NCI-H345 (cell line): ENCODE measurements at places on chromosomes 2 and 18.

- no peak for DNase-seq
Observed at GRCh38 chr2:214139630-214140284, 271.1 kb upstream of the VWC2L start.

GRCh38 chr2:106839849-106840595 is 45.9 kb downstream of the ST6GAL2 start:
- peak; percentile 18 for DNase-seq

DNA sequence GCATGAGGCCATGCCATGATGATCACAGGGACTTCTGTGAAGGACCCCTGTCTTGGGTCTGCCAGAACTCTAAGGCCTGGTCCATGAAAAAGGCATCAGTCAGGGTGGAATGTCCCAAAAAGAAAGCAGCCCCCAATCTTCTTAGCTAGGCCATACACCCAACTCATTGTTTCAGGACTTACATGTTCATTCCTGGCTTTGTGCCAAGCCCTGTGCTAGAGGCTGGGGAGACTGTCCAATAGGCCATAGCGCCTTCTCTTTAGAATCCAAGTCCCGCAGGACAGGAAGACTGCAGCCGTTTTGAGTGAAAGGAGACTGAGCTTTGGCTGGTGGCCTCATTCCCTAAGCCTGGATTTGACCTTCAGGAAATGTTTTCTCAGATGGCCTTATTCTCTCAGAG is 247.3 kb downstream of the PRKCE start:
- no peak for DNase-seq

GRCh38 chr2:70647873-70648481 is 94.4 kb upstream of the TGFA start:
- DNase-seq = peak; percentile 77

DNA sequence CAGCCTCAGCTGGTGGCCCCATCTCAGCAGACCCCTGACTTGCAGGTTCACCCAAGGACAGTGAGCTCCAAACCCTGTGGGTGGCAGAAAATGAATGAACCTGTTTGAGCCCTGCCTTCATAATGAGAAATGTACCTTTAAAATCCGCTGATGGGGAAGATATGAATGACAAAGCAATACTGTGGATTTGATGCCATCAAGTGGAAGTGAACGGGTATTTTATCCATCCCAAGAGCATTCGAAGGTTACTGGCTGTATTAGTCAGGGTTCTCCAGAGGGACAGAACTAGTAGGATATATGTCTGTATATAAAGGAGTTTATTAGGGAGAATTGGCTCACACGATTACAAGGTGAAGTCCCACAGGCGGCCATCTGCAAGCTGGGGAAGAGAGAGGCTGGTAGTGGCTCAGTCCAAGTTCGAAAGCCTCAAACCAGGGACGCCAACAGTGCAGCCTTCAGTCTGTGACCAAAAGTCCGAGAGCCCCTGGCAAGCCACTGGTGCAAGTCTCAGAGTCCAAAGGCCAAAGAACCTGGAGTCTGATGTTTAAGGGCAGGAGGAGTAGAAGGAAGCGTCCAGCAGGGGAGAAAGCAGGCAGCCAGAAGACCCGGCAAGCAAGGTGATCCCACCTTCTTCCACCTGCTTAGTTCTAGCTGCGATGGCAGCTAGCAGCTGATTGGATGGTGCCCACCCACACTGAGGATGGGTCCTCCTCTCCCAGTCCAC is 32.1 kb downstream of the TOGARAM2 start:
- DNase-seq = no peak
